ENCODE measurements at places on chromosomes 12 and 14.

DNA sequence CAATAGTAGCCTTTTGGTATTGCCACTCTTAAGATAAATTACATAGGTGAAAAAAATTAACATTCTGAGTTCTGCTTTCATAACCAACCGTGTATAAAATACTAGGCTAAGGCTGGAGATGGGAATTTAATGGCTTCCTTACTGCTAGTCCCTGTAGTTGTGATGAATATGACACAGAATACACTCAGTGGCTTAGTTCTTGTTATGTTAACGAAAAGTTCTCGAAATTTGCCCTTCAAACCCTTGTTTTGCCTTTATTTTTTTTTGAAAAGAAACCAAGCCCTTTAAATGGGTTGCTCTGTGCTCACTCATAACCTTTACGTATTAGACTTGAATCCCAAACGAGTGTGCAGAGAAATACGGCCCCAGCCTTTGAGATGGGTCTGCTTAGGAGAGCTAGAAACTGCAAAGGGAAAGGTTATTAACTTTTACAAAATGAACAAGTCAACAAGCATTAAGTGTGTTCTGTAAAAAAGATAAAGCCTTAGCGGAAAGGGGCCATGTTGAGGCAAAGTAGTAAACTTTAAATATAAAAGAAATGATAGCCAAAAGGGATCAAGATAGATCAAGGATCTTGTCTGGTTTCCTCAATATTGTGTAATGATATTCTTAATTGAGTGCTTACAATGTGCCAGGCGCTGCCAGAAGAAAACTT, 1.7 kb downstream of the NUDT4 start:
- no peak for DNase-seq

DNA sequence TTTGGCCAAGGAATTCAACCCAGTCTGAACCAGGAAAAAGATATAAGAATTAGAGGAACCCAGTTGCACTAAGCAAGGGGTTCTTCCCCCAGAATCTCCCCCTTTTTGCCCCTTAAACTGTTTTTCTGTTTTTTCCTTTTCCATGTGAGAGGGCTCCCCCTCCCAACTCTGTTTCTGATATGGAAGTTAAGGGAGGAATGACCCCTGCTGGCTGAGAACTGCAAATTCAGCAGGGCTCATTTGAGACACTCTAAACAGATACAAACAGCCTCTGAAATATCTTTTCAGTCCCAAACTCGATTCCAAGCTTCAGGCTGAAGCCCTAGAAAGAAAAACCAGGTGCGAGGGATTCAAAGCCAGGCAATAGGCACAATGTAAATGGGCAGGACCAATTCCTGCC, 132.7 kb downstream of the SLC41A2 start:
- DNase-seq, result no peak

- no peak for DNase-seq
Measured at GRCh38 chr12:10293151-10293550, 14.5 kb upstream of the KLRD1 start.

- no peak for DNase-seq
Measured at GRCh38 chr12:62763861-62764645, 170.9 kb downstream of the PPM1H start.

GRCh38 chr14:70061108-70061507, 127.6 kb downstream of the SLC8A3 start:
- DNase-seq, result no peak

GRCh38 chr12:48180424-48180823, 3.0 kb upstream of the CCDC184 start:
- no peak for DNase-seq

DNA sequence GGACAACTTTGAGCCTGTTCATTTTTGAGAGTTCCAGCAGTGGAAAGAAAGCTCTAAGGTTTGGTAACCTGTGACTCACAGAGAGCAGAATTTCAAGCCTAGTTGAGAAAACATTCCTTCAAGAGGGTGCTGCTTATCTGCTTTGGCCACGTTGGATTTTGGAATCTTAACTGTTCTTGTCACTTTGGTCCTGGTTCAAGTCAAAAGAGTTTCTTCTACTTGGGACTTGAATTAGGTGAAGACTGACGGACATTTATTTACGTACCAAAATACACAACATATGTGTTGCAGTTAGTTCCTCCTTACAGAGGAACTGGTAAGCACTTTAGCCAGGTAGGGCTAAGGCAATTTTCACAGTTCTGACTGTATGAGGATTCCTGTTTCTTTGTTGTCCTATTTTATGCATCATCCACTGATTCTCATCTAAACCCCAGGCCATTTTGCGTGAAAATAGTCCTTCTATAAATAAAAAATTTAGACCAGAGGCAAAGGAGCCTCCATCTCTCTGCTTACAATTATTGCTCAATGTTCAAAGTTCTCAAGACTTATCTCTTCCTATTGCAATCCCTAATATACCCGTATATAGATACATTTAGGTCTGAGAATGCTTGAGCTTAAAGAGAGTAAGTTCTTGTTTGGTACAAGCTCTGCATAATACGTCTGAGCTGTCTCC, 580.9 kb downstream of the DIO2 start:
- no peak for DNase-seq

GRCh38 chr12:65560286-65560685, 264.0 kb upstream of the HMGA2 start:
- DNase-seq, result no peak

DNA sequence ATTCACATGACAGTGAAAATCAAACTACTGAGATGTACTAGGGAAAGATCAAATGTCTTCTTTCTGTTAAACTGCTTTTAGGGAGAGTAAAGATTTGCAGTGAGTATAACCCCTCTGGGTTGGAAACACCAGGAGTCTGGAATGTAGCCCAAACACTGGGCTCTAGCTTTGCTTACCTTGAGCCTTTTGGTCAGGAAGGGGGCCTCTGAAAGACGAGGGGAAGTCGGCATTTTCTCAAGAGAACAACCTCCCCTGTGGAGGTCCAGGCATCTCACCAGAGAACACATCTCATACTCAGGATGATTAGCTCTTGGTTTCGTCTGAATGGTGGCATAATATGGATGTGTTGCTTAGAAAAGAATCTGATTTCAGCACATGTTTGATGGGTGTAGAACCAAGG, 169.0 kb downstream of the ZFP36L1 start:
- DNase-seq, result no peak

DNA sequence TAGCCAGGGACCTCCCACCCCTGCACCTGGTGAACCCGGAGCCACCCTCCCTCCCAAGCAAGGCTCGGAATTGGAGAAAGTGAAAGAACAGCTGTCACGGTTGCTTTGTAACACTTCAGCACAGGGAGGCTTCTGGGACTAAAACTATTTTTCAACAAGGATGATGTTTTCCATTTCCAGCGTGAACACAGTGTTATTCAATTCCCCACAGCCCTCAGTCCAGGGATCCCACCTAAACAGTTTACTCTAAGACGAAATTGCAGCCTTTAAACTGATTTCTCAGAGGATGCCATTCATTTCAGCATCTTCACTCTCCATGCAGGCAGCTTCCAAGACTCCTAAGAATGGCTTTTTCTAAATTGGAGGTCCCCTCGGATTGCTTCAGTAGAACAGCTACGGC, 229.2 kb downstream of the SLC15A4 start:
- DNase-seq, result no peak

GRCh38 chr12:131612092-131612755, 98.7 kb upstream of the SFSWAP start:
- no peak for DNase-seq

GRCh38 chr14:79011920-79012204, 841.7 kb downstream of the NRXN3 start:
- DNase-seq, result no peak

DNA sequence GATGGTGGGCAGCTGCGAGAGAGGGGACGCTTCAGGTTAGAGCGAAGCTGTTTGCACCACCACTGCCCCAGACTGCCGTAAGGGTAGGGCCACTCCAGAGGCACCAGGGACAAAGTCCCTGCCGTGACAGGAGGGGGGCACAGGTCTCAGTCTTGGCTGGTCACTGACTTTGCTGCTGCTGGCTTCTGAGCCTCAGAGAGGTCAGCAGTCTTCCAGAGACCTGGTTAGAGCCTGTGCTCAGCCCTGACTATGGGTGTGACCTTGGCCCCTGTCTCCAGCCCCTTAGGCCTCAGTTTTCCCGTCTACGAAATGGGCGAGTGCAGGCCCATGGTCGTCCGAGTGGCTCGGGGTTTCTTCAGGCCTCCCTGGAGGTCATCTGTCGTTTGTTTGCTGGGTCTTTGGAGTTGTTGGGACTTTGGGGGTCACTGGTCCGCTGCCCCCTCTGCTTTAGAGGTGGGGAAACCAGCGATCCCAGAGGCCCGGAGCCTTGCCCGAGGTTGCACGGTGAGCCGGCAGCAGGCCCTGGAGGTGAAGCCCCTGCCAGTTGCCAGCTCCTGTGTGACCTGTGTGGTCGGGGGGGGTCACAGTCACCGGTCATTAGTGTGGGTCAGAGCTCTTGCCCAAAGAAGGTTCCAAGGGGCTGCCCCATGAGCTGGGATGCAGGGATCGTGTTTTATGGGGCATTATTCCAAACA, 15.3 kb downstream of the MEG3 start:
- no peak for DNase-seq

GRCh38 chr14:61690039-61690438, 5.3 kb upstream of the HIF1A start:
- DNase-seq, result no peak

DNA sequence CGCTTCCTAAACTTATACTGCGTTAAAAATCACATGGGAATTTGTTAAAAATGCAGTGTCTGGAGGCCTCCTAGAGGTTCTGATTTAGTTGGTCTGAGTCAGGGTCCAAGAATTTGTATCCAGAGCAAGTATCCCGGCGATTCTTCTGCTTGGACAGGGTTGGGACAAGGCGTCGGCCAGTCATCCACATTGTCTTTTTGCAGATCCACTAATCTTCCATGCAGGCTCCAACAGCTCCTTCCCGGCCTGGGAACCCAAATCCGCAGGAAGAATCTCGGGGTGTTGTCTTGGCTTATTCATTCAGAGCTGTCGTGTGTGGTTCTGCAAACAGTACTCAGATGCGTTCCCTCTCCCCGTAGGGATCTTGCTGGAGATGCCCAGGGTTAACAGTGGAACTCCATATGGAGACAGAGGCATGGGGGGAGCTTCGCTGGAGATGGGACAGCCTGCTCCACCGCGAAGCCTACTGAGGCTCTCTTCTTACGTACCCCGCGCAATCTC, 25.3 kb downstream of the GPRC5D start:
- peak; percentile 49 for DNase-seq

- DNase-seq, result no peak
Measured at GRCh38 chr14:79911744-79912143, 299.6 kb downstream of the DIO2 start.

GRCh38 chr14:96418075-96418474, 26.1 kb downstream of the AK7 start:
- DNase-seq, result no peak

GRCh38 chr12:15808652-15809051, 19.5 kb upstream of the EPS8 start:
- DNase-seq, result peak; percentile 33

GRCh38 chr12:570921-571794, 92.1 kb downstream of the NINJ2 start:
- no peak for DNase-seq

DNA sequence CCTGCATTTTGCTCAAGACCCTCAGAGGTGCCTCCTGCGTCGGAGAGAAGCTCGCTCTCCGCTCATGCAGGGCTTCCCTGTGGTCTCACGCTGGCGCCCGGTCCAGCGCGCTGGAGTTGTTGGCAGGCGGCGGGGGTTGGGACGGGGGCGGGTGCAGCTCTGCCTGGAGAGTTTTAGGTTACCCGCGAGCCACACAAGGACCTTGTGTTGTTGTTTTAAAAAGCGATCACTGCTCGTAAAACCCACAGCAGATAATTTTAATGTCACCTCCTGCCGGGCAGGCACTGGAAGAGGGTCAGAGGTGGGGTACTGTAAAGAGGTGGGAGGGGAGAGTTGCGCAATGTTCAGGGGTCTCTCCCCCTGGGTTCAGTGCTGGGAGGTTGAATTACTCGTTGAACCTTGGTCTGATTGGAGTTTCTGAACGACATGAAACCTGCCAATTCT, 850 bp downstream of the SMOC1 start:
- DNase-seq, result no peak

DNA sequence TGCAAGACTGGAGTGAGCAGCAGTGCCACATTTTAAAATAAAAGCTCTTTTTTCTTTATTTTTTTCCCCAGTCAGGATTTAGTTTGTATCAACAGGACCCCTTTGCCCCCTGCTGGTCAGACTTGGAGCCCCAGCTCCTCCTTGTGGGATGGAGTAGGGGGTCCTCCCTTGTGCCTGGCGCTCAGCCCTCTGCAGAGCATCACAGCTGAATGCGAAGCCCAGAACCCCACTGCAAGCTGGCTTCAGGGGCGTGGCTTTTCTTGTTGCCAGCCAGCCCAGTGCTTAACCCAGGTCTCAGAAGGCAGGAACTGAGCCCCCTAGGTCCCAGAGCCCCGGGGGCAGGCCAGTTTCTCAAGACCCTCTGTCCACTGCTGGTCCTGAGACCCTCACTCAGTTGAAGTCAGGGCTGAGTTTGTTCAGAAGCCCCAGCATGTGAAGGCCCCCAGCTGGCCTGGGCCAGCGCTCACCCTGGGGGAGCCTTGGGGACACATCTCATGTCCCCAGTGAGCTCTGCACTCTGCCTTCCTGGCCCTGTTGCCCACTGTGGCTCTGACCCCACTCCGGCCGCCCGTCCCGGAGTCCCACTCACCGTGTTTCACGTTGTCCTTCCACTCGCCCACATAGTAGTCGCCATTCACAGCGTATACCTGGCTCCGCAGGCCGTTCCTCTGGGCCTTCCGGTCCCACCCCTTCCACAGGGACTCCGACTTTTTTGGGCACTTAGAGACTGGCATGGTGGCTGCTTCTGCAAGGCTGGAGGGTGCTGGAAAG, 519 bp downstream of the MORN3 start:
- peak; percentile 46 for DNase-seq

DNA sequence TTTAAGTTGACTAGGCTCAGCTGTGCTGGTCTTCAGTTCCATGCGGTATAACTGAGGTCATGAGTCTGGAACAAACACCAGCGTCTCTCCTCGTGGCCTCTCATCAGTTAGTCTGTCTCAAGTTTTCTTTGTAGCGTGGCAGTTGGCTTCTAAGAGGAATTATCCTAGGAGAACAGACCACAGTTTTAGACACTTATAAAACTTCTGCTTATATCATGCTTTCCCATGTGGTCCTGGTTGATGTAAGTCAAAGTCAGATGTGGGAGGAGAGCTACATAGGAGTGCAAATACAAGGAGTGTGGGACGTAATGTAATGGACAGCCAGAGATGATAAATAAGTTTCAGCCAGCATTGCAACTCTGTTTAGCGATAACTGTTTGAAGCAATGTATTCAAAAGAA, 14.8 kb downstream of the PLEKHA5 start:
- no peak for DNase-seq

GRCh38 chr14:51939226-51939625, 50.1 kb upstream of the RTRAF start:
- no peak for DNase-seq

- no peak for DNase-seq
Measured at GRCh38 chr14:61399365-61399764, 78.0 kb downstream of the PRKCH start.
